G401 (cell line): ENCODE measurements at places on chromosomes 1 and 21. TPM values are rescaled to one million over a fixed set of nuclear protein-coding genes. Genes with fewer than 3 reads are reported as not detected.

Gene PIK3R3
- 14.3 and 15.8 TPM in 2 replicates for total RNA-seq

Gene UQCRHL
- 6.0 and 6.8 TPM in 2 replicates for total RNA-seq

Gene AMPD1
- not detected in 2 replicates for total RNA-seq

Gene RAB3B
- 2.3 and 3.0 TPM in 2 replicates for total RNA-seq

Gene HSD3B2
- not detected in 2 replicates for total RNA-seq

Gene RCSD1
- total RNA-seq: not detected in 2 replicates

Gene NOL9
- 26.1 and 33.9 TPM in 2 replicates for total RNA-seq

Gene CYP4A11
- total RNA-seq: not detected in 2 replicates

Gene SGIP1
- not detected in 2 replicates for total RNA-seq

Gene SEMA4A
- 1.8 and 2.0 TPM in 2 replicates for total RNA-seq

Gene CYYR1
- total RNA-seq: not detected in 2 replicates

Gene CR1
- not detected in 2 replicates for total RNA-seq

Gene ICOSLG
- 0.43 TPM in 1 of 2 replicates, not detected in the other for total RNA-seq

Gene IFNGR2
- 61.2 and 66.8 TPM in 2 replicates for total RNA-seq

Gene FMO3
- 0.12 TPM in 1 of 2 replicates, not detected in the other for total RNA-seq

Gene NBPF6
- not detected in 2 replicates for total RNA-seq

Gene KCNE1
- 0.14 and 0.18 TPM in 2 replicates for total RNA-seq

Gene LPAR3
- total RNA-seq: not detected in 2 replicates

Gene LAD1
- total RNA-seq: 0.20 and 6.1 TPM in 2 replicates

Gene CLCA4
- total RNA-seq: not detected in 2 replicates

Gene COL16A1
- 50.5 and 56.2 TPM in 2 replicates for total RNA-seq

Gene DLGAP3
- 3.1 and 4.5 TPM in 2 replicates for total RNA-seq

Gene ADGRB2
- 45.4 and 49.5 TPM in 2 replicates for total RNA-seq

Gene RSPH1
- total RNA-seq: 0.41 TPM in 1 of 2 replicates, not detected in the other

Gene CRP
- not detected in 2 replicates for total RNA-seq

Gene LRRC3
- total RNA-seq: 0.55 and 2.3 TPM in 2 replicates

Gene KRTAP6-1
- total RNA-seq: not detected in 2 replicates

Gene CFAP74
- total RNA-seq: not detected in 2 replicates

Gene TEKT2
- 0.12 TPM in 1 of 2 replicates, not detected in the other for total RNA-seq

Gene SPRR3
- total RNA-seq: not detected in 2 replicates

Gene HMGCS2
- total RNA-seq: not detected in 2 replicates

Gene SH2D1B
- total RNA-seq: not detected in 2 replicates

Gene SPAG17
- 11.0 and 11.2 TPM in 2 replicates for total RNA-seq

Gene NAV1
- total RNA-seq: 14.4 and 20.0 TPM in 2 replicates

Gene SPRR2A
- total RNA-seq: not detected in 2 replicates

Gene NUF2
- total RNA-seq: 26.5 and 28.0 TPM in 2 replicates
